HepG2 (cell line): ENCODE measurements at places on chromosomes 1 and 21.
A peak's percentile ranks its signal among the peaks of the same experiment; 100 is the strongest.

DNA sequence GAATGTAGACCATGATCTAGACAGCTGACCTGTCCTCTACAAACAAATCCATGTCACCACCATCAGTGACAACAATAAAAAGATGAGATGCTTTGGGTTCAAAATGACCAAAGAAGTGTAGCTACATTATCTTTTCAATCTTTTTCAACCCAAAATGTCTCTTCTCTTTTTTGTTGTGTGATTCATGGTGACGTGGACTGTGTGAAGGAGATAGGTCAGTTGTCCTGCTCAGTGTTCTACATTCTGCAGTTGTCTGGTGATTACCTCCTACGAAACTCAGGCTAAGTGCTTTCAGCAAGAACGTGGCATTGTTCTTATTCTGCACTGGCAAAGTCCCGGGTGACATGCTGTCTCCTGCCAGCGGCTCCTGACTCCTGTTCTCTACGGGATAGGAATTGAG is 73.1 kb downstream of the PRKAB2 start:
- DNase-seq, result no peak

DNA sequence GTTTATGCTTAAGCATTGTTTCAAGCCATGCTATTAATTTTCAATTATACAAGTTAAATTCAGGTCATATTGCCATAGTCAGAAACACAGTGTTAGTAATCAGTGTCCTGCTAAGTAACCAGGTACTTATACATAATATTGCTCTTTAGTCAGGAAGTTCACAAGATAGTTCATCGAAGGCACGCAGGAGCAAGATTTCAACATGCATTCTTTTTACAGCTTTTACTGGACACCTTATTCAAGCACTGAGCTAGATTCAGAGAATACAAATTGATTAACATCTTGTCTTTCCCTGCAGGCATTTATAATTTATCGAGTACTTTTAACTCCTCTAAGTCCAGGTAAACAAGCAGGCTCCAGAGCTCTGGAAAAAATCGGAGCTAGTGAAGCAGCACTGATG is 202.3 kb upstream of the BRINP3 start:
- DNase-seq, result no peak

DNA sequence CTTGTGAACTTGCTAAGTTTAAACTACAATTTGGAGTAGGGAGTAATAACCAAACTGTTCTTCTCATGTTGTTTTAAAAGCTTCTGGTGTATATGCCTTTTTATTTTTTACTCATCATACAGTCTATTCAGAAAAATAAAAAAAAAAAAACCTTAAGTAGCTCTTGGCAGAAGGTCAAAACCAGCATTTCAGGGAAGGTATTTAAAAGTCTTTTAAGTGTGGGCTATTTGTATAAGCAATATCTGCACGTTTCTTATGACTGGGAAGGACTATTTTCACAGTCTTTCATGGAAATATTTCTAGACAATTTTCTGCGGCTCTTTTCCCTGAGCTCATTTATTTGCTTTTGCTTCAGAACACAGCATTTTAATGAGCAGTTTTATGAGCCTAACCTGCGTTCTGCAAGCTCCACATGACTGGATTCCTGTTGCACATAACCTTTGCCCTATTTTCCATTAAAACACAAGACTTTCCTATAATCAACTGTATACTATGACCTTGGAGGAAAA is 60.9 kb upstream of the C1orf105 start:
- peak; percentile 39 for DNase-seq

GRCh38 chr1:67749263-67749843 is 64.4 kb downstream of the GADD45A start:
- DNase-seq, result no peak

GRCh38 chr1:65946376-65946775 is 153.7 kb downstream of the PDE4B start:
- no peak for DNase-seq

DNA sequence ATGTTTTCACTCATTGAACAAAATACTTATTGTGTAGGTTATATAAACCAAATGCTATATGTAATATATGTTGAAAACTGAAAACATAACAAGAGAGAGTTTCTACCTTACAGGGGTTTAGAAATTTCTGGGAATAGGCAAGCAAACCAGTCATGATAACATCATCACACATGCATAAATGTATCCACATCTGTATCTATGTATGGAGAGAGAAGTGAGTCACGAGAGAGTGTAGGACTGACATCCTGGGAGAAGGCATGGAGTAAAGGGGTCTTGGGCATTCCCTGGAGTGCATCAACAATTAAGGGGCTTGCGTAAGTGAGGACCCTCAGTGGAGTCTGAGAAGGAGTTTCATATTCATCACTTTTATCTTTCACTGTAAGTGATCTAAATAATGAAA is 65.5 kb downstream of the PCNX2 start:
- DNase-seq, result no peak

GRCh38 chr1:111956155-111956771 is 33.2 kb downstream of the KCND3 start:
- no peak for DNase-seq

DNA sequence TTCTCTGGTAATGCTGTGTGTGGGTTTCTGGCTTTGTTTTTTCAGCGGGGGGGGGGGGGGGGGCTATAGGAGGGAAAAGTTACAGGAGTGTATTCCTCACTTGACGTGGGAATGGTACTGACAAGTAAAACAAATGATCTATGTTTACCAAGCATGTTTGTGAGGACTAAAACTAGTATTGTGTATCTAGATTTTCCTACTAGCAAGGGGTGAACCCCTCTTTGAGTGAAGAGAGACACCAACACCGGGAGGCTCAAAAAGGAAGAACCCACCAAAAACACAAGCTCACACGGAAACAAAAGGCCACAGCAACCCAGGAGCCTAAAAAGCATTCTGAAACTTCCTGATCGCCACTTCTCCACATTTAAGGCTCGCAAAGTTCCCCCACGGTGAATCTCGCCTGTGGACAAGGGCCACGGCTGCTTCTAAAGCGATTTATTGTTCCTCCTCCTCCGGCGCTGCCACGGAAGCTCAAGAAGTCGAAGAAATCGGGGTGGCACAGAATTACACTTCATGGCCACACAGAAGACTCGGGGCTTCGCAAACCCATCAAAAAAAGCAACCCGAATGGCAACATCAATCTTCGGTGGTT is 703 bp downstream of the PUM1 start:
- peak; percentile 33 for DNase-seq

GRCh38 chr1:40038697-40039096 is 1.8 kb upstream of the CAP1 start:
- DNase-seq, result no peak

- no peak for DNase-seq
These were observed 118.4 kb upstream of the NR5A2 start for GRCh38 chr1:199909137-199909536.

DNA sequence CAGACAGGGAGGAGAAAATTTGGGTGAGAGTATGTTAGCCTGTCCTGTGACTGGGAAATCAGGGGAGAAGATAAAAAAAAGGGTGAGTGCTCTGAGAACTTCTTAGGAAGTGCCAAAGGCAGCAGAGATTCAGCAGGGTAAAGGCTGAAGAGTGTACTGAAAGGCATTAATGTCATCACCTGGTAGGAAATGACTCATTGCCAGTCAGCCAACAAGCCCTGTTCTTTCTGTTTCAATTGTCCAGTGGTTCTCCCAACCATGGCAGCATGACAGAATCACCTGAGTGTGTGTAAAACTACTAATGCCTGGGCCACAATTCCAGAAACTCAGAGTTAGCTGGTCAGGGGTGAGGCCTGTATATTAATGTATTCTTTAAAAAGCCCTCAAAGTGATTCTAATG is 83.5 kb downstream of the INTS7 start:
- peak; percentile 43 for DNase-seq

- DNase-seq, result no peak
These were observed 33.4 kb downstream of the SLAMF6 start for GRCh38 chr1:160489513-160490261.

DNA sequence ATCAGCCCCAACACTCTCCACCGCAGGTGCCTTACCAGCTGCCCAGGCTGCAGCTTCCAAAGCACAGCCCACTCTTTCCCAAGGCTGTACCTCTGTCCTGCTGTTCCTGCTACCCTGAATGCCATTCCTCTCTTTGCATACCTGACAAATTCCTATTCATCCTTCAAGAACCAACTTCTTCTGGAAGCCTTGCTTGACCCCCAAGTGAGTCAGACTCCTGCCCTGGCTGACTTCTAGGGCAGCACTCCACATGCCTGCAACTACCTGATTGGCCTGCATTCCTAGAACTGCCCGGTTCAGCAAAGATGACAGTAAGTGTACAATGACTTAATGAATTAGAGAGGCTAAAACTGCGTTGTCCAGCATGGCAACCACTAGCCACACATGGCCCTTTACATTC is 20.8 kb upstream of the PDZK1IP1 start:
- no peak for DNase-seq

DNA sequence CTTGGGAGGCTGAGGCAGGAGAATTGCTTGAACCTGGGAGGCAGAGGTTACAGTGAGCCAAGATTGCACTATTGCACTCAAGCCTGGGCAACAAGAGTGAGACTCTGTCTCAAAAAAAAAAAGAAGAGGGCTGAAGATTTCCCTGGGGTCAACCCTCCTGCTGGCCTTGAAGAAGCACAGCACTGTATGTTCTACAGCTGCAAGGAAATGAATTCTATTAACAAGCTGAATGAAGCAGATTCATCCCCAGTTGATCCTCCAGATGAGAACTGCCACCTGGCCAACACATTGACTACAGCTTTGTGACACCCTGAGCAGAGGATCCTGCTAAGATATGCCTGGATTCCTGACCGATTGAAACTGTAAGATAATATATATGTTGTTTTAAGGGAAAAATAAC is 129.5 kb downstream of the ADSS2 start:
- DNase-seq, result no peak

DNA sequence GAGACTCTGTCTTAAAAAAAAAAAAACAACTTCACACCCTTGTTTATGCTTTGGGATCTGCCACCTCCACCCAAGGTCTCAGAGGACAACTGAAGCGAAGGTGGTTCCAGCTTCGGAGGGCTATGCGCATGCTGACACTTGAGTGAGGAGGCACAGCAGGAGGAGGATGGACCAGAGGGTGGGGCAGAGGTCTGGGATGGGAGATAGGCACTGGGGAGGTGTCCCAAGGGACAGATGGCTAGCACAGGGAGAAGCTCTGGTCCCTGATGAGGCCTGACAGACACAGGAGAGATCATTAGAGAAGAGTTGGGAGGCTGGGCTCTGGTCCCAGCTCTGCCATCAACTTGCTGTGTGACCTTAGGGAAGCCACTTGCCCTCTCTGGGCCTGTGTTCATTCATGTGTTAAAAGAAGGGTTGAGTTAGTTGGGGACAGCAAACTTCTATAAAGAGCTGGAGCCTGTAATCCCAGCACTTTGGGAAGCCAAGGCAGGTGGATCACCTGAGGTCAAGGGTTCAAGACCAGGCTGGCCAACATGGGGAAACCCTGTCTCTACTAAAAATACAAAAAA is 16.8 kb downstream of the E2F2 start:
- DNase-seq, result no peak

DNA sequence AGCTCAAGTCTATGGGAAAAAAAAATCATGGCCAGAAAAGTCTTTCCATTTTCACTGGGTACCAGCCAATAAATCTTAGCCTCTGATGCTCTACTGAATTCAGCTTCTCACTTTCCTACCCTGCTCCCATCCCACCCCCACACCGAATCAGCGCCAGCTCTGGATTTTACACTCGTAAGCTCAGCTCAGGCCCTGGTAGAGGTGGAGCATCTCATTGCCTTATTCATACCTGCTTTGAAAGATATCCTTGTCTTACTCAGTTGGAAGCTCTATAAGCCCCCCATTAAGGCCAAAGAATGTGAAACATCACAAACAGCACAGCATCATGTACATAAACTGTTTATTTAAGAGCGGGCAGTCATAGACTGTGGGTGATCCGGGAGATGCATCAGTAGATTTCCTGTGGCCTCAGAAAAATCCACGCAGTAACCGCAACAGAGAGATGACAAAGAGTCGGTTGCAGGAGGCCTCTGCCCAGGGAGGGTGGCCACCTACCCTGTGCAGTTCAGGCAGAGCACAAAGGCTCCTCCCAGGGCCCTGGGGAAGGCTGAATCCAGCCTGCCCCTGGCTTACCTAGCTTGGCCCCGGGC is 36.4 kb upstream of the ETS2 start:
- DNase-seq, result no peak

DNA sequence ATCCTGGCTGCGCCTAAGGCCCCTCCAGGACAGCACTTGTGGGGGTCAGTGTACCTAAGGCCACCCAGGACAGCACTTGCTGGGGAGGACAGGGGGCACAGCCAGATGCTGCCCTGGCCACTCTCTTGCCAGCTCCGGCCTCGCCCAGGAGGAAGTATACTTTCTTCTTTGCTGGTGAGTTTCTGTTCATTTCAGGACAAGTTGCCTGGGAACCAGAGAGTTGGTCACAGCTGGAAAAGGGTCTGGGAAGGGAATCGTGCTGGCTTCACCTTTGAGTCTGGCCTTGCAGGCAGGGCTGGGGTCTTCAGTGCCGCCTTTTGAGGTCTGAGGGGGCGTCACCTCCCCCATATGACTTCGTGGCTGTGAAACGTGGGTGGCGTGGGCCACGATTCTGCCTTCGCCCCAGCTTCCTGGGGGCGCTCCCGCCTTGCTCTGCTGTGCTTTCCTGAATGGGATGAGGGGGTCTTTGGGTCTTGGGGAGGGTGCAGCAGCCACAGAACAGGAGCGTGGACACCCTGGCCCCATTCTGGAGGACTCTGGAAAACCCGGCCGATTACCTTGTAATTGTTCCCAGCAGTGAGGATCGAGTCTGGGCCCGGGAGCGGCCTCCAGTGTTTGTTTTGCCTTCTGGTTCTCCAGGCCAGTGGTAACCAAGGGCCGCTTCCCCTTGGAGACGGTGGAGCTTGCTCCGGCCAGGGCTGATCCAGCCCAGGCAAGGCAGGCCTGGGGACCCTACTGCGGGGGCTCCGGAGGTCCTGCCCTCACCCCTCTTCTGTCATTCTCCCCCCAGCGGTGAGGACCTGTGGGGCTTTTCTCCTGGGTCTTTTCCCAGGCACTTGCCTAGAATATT is 45.9 kb downstream of the SPSB1 start:
- DNase-seq, result no peak

- DNase-seq, result no peak
These were observed 16.4 kb downstream of the SLAMF7 start for GRCh38 chr1:160755461-160755860.

- DNase-seq, result peak; percentile 75
These were observed at the start of gene MEX3A for GRCh38 chr1:156082309-156083091. Gene MEX3A (minus strand): TSS chr1:156082465. CDS start chr1:156081998, 467 bp downstream.

DNA sequence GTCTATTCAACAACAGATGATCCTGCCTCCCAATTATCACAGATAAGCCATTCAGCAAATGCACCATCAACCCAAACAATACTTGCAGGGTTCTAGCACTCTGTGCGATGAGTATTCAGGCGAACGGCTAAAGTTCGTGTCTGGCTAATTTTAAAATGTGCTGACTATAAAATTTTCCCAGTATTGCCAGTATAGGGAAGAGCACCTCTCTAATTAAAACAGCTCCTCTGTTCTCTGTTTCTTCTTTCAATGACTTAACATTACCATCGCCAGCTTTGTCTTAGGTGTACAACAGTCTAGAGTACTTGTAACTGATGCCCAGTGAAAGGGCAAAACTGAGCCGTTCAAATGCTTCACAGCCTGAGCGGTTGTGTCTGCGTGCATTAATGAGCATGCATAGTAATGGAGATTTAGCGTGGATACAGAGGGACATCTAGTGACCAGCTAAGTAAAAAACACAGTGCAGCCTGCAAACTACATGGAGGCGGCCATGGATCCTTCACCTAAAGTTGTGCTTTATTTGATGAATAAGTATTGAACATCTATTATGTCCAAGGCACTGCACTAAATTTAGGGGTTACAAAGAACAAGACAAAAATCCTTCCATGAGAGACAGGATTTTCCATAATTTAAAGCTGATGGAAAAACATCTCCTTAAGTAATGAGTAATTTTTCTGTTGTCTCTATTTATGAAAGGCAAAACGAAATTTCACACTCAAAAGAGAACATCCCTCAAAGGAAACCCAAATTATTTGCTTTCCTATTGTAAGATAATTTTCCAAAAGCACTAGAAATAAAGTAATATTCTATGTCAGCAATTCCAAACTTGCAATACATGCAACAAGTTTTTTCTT is 120.0 kb downstream of the SETD4 start:
- DNase-seq, result peak; percentile 45
